Stimulated activated memory B cell treated with anti-CD40 and anti-IgM and Interleukin-4, amounts not matched to agents 10 μg/mL and 1 μg/mL and 100 μg/mL, for 72 hours (primary cell): ENCODE measurements at places on chromosomes 1 and 21.

GRCh38 chr1:56380531-56380930 is 198.8 kb downstream of the PLPP3 start:
- peaks cover 9% of the 10 kb centered on the region for H3K27me3 ChIP-seq
- H3K4me1 ChIP-seq: peaks cover 6% of the 10 kb centered on the region
- no peak for ATAC-seq
- no peak overlapping the region for H3K27ac ChIP-seq
- H3K4me3 ChIP-seq: no peak overlapping the region

DNA sequence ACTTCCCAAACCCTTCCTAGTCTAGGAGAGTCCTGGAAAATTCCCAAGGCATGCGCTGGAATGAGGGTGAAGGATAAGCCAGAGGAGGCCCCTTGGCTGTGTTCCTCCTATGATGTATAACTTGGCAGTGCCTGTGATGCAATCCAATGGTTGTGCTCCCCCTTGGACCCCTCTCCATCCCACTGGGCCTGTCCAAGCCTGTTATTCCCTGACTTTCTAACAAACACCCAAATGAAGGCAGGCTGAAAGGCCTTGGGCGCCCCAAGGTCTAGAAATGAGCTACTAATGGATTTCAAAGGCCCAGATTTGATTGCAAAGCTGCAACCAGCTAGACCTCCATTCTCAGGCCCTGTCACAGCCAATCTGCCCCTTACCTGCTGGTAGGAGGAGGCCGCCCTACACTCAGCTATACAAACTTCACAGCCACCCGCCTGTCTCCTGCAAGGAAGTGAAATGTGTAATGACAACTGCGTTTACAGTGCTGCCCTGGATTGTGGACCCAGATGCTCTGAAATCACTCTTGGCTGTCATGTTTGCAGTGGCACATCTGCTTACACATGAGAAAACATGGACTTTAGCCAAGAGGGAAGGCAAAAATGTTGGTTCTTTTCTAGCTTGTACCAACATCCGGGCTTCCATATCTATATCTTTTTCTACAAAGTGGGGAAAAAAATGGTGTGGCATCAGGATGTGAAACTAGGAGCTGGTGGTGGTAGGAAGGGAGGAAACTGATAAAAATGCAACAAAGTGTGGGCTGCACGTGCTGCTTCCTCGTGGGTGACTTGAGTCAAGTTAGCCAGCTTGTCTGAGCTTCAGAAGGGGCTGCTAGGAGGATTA is 130.4 kb downstream of the TRABD2B start:
- no peak overlapping the region for H3K4me3 ChIP-seq
- no peaks in the 10 kb centered on the region for H3K4me1 ChIP-seq
- H3K27me3 ChIP-seq: no peaks in the 10 kb centered on the region
- no peaks in the 10 kb centered on the region for H3K36me3 ChIP-seq
- no peak overlapping the region for H3K27ac ChIP-seq

DNA sequence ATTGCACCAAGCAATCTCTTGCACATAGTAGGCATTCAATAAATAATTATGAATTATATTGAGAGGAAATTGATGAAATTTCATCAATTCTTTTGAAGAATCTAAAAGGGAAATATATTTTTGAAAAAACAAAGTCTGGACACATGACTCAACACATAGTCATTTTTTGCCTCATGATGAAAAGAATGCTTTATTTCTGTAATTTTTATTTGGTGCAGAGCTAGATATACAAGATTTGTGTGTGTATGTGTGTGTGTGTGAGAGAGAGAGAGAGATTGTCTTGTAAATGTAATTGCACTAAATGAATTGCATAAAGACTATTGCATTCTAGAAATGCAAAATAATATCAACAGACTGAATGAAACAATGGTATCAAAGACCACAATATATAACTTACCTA is 206.2 kb upstream of the C1orf87 start:
- H3K4me3 ChIP-seq: no peak overlapping the region
- H3K36me3 ChIP-seq: no peaks in the 10 kb centered on the region
- H3K4me1 ChIP-seq: no peaks in the 10 kb centered on the region
- no peak overlapping the region for H3K27ac ChIP-seq

GRCh38 chr1:114648503-114648902 is 21.3 kb downstream of the DENND2C start:
- no peaks in the 10 kb centered on the region for H3K27me3 ChIP-seq
- no peaks in the 10 kb centered on the region for H3K36me3 ChIP-seq
- H3K4me1 ChIP-seq: no peaks in the 10 kb centered on the region

GRCh38 chr1:93822730-93823425 is 56.1 kb downstream of the DNTTIP2 start:
- H3K4me3 ChIP-seq: no peak overlapping the region
- H3K36me3 ChIP-seq: no peaks in the 10 kb centered on the region
- H3K4me1 ChIP-seq: peaks cover 9% of the 10 kb centered on the region
- no peak for ATAC-seq
- H3K27me3 ChIP-seq: no peaks in the 10 kb centered on the region

GRCh38 chr1:39462074-39462473 is 29.4 kb upstream of the BMP8A start:
- H3K27ac ChIP-seq: no peak overlapping the region
- H3K36me3 ChIP-seq: peaks cover 79% of the 10 kb centered on the region
- H3K4me1 ChIP-seq: no peaks in the 10 kb centered on the region
- H3K4me3 ChIP-seq: no peak overlapping the region

GRCh38 chr1:183879494-183879893 is 74.6 kb downstream of the RGL1 start:
- no peak overlapping the region for H3K4me3 ChIP-seq
- H3K27ac ChIP-seq: no peak overlapping the region
- peaks cover 12% of the 10 kb centered on the region for H3K36me3 ChIP-seq
- ATAC-seq: no peak
- H3K4me1 ChIP-seq: peaks cover 10% of the 10 kb centered on the region

DNA sequence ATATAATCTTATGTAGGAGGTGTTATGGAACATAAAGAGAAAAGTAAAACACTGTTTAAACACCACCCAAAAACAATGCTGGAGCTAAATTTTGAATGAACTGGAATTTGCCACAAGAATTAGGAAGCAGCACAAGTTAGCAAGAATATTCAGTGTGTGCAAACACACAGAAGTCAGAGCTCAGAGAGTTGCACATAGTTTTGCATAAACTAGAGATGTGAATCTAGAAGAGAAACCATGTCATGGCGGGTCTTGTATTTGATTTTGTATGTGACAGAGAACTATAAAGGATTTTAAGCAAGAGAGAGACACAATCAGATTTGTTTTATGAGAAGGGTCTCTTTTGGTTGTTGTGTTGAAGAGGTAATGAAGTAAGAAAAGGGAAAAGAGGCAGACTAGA is 38.2 kb downstream of the SELENOF start:
- no peak for ATAC-seq
- peaks cover 25% of the 10 kb centered on the region for H3K36me3 ChIP-seq
- no peaks in the 10 kb centered on the region for H3K27me3 ChIP-seq

- no peak overlapping the region for H3K27ac ChIP-seq
- no peak for ATAC-seq
- peaks cover 7% of the 10 kb centered on the region for H3K4me1 ChIP-seq
Measured at GRCh38 chr21:44511938-44512275, 28.1 kb downstream of the KRTAP10-1 start.

- peaks cover 47% of the 10 kb centered on the region for H3K4me1 ChIP-seq
- no peak for ATAC-seq
- H3K27me3 ChIP-seq: no peaks in the 10 kb centered on the region
- H3K4me3 ChIP-seq: no peak overlapping the region
- H3K27ac ChIP-seq: peak overlapping the region; percentile 94
Measured at GRCh38 chr1:157142765-157143423, 4.7 kb upstream of the ETV3 start.
